ENCODE measurements at places on chromosomes 2 and 18.
A peak's percentile ranks its signal among the peaks of the same experiment; 100 is the strongest.

DNA sequence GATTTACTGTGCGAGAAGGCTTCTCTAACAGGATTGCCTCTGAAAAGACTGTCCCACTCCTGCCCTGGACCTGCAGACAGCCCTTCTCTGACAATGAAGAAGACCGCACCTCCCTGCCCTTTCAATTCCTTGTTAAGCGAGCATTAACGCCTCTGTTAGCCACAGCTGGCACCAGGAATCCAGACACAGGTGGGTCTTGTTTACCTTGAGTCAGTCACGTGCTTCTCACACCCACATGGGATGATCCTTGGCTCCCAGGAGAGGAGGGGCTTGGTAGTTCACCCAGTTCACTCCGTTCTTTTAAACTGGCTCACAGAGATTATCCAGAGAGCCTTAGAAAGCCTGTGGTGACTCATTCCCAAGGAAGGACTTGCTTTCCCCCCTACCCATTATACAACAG is 410.5 kb upstream of the MEIS1 start:
- no peak for DNase-seq

DNA sequence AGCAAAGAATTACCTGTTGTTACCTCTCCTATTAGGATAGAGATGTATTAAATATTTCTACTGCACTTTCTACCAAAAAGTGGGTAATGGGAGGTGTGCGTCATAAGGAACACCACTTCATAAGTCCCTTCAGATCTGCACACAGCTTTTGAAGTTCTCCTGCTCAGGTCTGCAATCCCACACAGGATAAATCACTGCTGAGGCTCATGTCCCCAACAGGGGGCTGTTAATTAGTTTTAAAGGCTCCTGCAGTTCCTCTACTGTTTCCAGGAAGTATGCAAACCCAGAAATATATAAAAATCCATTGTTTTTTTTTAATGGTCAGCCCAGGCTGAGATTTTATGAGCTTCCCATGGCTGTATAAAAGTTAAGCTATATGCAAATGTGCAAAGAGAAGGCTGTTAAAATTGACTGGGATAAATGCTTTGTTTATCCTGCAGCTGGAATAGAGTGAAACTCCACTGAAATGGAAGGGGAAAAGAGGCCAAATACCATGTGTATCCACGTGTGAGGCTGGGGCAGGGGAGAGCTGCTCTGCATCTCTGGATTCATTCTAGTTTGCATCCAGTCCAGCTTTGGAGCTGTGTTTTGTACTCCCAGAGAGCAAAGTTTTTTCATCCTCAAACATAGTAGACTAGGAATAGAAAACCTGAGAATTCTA is 903.7 kb downstream of the TDRD15 start:
- no peak for DNase-seq

DNA sequence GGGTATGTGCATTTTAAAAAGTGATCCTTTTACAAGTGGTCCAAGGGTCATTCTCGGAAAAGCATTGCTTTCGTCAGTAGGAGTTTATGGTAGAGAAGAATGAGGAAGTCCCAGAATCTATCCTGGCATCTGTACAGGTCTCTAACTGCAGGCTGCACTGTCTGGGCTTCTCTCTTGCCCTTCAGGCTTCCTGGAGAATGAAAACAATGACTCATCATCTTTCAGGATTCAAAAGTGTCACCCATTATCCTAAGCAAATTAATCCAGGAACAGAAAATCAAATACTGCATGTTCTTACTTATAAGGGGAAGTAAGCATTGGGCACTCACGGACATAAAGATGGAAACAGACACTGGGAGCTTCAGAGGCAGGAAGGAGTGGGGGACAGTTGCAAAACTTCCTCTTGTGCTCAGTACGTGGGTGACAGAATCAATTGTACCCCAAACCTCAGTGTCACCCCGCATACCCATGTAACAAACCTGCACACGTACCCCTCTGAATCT is 60.2 kb upstream of the TXNDC2 start:
- no peak for DNase-seq

DNA sequence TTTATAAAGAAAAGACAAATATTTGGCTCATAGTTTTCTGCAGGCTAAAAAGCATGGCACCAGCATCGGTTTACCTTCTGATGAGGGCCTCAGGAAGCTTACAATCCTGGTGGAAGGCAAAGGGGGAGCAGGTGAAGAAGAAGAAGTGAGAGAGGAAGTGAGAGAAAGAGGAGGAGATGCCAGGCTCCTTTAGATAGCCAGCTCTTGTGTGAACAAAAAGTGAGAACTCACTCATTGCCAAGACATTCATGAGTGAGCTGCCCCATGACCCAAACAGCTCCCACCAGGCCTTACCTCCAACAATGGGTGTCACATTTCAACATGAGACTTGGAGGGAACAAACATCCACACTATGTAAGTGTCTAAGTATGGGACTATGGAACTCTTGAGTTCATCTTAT is 14.3 kb downstream of the CCDC150 start:
- no peak for DNase-seq

DNA sequence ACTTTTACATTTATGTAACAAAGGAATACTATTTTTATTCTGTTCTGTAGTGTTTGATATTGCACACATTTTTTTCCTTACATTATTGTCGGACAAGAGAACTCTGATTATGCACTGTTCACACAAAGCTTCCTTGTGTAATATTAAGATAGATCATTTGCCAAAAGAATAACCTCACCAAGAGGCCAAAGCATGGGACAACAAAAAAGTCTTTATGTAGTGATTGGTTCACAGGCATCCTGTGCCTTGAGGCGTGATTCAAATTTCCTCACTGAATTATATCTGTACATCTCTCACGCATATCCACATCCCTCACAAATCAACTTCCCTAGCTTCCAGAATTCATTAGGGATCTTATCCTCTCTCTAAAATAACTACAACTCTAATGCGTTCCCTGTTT is 642.7 kb downstream of the NR4A2 start:
- no peak for DNase-seq

DNA sequence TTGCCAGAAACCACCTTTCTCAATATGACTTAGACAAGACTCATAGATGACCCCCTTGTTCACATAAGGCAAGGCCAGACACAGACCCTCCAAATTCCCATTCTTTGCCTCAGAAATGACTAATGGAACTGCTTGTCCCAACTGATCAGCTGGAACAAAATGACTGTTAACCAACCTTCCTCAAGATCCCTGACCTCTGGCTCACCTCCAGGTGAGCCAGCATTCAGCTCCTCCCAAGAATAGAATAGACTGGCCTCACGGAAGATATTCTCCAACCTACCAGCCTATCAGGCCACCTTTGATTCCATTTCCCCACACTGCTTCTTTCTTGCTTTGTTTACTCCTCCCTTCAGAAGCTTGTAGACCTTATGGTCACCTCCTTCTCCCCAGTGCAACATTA is 195.7 kb upstream of the VWC2L start:
- no peak for DNase-seq

DNA sequence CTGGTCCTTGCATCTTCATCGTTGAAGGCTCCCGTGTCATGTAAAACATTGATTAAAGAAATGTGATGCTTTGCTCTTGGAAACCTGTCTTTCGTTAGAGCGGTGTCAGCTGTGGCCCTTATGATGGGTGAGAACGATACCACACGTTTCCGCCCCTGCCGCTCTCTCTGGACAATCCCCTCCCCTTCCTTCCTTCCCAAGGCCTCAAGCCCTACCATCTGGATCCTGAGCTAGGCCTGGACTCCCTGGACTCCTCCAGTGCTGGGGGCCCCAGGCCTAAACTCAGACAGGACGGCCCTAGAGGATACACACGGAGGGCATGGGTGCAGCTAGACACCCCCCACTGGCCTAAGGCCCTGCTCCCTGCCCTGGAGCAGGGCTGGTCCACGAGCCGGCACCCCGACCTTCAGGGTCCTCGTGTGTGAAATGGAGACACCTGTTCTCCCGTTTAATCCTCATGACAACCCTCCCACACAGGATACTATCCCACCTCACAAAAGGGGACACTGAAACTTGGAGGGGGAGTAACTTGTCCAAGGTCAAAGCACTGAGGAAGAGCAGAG is 13.2 kb downstream of the BIN1 start:
- no peak for DNase-seq

DNA sequence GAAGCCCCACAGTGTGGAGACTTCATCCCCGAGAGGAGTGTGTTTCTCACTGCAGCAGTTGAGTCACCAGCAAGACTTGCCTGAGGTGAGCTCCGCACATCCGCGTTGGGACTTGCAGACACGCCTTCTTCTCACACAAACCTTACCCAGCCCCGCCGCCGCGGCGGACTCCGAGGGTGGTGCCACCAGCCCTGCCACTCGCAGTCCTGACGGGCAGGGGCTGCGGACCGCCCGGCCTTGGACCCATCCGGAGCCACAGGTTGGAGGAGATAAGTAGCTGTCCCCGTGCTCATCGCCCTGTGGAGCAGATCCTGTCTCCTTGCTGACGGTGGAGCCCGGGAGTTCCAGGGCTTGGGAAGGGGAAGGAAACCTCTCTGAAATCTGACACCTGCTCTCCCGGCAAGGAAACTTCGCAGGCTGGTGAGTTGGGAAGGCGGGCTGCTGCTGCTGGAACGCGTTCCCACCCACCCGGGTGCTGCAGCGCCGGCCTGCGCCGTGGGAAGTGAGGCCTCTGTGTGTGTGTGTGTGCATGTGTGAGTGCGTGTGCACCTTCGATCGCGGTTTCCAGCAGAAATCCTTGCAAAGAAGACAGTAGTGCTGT is at the start of gene RAB27B:
RAB27B (plus strand) TSS at position 197 of the 601 bp plus-strand sequence. CDS start 49,109 bp downstream, outside the sequence.
- DNase-seq, result peak; percentile 31

DNA sequence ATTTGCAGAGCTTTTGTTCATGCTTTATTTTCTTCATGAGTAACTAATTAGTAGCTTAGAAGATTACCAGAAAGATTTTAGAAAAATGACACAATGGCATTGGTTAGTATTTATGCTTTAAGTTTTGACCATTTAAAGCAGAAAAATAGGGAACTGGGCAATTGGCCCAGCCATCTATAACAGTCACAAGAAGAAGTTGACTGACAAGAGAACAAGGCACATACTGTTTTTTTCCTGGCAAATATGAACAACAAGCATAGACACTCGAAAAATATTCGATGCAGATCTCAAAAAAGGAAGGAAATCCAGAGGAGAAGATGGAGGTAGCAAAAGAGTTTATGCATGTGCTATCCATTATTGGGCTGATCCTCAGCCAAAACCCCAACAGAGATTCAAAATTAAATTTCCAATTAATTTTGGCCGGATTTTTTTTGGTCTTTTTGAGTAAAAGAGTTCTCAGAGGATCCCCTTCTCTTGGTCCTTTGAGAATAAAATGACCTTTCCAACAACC is 200.8 kb upstream of the SLC35G4 start:
- DNase-seq, result no peak

DNA sequence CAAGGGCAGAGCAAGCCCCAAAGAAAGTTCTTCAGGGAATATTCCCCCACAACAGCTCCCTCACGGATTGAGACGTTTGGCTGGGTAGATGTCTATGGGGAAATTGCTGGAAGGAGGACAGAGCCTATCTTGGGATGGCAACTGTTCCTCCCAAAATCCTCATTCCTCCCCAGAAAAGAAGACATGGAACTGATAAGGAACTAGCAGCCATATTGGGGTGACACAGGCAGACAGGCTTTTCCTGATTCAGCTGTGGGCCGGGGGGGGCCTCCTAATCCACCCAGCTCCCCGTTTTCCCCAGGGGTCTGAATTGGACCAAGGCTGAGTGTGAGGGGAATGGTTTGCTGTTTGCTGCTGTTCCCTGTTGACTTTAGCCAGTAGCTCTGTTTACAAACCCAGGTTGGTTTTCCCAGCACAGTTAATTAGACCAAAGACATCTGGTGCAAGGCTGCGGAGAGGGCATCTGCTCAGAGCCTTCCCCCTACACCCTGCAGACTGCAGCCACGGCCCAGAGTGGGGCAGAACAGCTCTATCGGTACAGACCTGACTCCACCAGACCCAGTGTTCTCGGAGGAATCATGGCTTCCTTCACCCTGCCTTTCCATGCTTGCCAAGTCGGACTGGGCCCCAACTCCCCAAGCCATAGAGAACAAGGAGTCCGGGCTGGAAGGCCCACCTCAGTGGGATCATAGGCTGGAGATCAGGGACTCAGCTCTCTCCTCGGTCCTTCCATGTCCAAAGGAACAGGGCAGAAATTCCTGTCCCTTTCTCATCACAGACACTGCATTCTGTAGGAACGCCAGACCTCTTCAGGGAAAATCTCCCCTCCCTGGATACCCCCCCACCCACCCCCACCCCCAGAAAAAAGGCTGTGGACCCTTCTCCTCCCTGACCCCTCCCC is 1.7 kb upstream of the PKDCC start:
- no peak for DNase-seq

- no peak for DNase-seq
Measured at GRCh38 chr18:10669441-10670100, 143.7 kb downstream of the NAPG start.

DNA sequence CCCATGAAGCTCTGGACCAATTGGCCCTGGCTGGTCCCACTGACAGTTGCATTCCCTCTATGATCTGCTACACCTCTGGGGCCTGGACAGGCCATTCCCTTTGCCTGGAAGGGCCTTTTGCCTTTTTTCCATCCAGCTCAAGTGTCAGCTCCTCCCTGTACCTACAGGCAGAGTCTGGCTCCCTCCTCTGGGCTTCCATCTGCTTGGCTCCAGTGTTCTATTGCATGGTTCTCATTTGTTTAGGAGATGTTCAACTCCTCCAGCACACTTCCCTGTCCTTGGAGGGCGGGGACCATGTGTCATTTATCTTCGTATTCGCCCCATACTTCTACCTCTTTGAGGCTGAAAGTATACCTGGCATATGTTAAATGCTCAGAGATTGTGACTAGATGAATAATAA is 61.1 kb downstream of the PRKCE start:
- no peak for DNase-seq

- DNase-seq, result no peak
Measured at GRCh38 chr2:43178602-43179542, 47.5 kb downstream of the ZFP36L2 start.

DNA sequence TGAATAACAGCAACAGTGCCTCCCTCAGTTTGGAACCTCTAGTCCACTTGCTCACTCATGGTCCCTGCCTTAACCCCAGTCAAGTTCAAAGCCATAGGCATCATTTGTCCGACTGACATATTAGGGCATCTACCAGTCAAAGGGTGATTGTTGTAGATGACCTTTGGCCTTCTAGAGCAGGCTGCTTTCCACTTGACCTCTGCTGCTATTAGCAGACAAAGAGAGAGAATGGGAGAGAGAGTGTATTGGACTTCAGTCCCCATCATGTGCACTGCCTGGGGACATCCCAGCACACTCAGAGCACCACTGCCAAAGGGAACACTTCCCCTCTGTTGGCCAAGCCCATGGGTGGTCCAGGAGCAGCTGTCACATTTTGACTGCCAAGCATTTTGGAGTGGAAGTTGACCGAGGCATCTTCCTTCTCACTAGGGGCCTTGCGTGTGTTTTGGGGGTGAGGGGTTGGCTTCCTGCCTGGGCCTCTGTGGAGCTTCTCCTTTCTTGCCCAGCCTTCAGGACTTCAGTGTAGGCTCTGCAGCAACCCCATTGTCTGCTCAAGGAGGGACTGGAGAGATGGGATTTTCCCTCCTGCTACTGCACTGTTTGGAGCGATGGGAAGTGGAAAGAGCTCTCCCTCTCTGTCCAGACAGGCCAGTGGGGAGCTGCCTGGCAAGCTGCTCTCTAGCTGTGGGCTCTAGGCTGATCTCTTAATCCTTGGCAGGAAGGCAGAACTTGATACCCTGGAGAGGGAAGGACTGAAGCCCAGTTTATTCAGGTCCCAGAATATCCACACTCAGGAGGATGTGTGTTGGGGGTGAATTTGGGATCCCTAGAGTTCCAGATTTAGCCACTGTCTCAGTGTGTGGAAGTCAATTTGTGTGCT is 68.1 kb downstream of the TMEM247 start:
- no peak for DNase-seq

- DNase-seq, result no peak
Measured at GRCh38 chr2:207767461-207768167, 2.1 kb downstream of the FZD5 start.
